ENCODE measurements at places on chromosomes 12 and 14. TPM values are rescaled to one million over a fixed set of nuclear protein-coding genes. Genes with fewer than 3 reads are reported as not detected.

MMP14 gene
- total RNA-seq, result 2.0 TPM

GPR84 gene
- not detected for total RNA-seq

SMOC1 gene
- total RNA-seq, result not detected

ABCD2 gene
- total RNA-seq, result 10.9 TPM

ISM2 gene
- not detected for total RNA-seq

- no peaks in the 10 kb centered on the region for H3K36me3 ChIP-seq
- no peaks in the 10 kb centered on the region for H3K27me3 ChIP-seq
- peak overlapping the region; percentile 67 for H3K27ac ChIP-seq
- no peak for DNase-seq
- peak overlapping the region; percentile 61 for H3K4me3 ChIP-seq
These were observed 1.0 kb downstream of the HOMEZ start for GRCh38 chr14:23284654-23285529.

- no peaks in the 10 kb centered on the region for H3K36me3 ChIP-seq
- DNase-seq, result no peak
- no peak overlapping the region for H3K4me3 ChIP-seq
- no peaks in the 10 kb centered on the region for H3K27me3 ChIP-seq
- no peak overlapping the region for H3K27ac ChIP-seq
These were observed 218.6 kb downstream of the PAX9 start for GRCh38 chr14:36880276-36880675.

GRCh38 chr12:111434680-111435338, 29.1 kb downstream of the SH2B3 start:
- peak overlapping the region; percentile 100 for H3K27ac ChIP-seq
- peaks cover 99% of the 10 kb centered on the region for H3K4me1 ChIP-seq
- H3K36me3 ChIP-seq, result no peaks in the 10 kb centered on the region
- no peaks in the 10 kb centered on the region for H3K27me3 ChIP-seq

GRCh38 chr12:47193066-47193465, 113.3 kb upstream of the AMIGO2 start:
- DNase-seq, result no peak
- H3K27me3 ChIP-seq, result no peaks in the 10 kb centered on the region
- peak overlapping the region; percentile 67 for H3K27ac ChIP-seq

DNA sequence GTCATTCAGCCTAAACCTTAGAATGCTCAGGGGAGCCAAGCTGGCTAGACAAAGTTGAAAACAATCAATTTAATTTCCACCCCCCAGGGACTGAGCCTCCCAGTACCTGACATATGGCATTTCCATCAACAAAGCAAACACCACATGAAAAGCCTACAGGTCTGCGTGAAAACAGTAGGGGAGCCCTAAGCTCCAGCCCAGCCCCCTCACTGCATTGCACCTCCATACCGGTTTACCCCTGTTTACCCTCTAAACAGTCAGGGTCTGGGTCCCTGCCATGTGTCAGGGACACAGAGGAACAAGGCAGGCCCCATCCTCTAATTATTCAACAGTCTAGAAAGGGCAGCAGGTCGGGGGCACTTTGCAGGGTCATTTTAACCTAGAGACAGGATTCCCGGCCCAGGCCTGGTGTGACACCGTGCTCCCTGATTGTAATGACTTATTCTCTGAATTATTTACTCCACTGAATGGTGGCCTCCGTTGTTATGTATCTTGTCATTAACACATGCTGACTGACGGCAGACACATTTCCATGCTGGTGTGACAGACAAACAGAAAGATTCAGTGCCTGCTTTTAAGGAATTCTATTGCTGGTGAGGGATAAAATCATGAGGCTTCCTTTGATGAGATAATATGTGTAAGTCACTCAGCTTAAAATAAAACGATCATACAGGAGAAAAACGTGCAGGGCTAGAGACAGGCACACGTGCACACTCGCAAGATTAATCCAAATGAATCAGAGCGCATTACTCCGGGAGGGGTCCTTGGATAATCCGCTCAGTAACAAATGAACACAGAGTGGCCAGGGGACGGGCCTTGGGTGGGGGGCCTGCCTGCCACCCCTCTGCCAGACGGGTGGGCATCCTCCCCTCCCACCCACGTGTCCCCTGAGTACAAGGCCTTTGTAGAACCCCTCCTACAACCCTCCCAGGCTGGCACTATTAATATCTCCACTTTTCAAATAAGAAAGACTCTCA, 23.2 kb downstream of the CCDC88C start:
- H3K4me3 ChIP-seq, result no peak overlapping the region
- DNase-seq, result no peak
- peak overlapping the region; percentile 85 for H3K27ac ChIP-seq

GRCh38 chr14:90942511-90942910, 117.9 kb downstream of the RPS6KA5 start:
- DNase-seq, result no peak
- H3K36me3 ChIP-seq, result peaks cover 27% of the 10 kb centered on the region
- H3K4me3 ChIP-seq, result no peak overlapping the region
- no peak overlapping the region for H3K27ac ChIP-seq

DNA sequence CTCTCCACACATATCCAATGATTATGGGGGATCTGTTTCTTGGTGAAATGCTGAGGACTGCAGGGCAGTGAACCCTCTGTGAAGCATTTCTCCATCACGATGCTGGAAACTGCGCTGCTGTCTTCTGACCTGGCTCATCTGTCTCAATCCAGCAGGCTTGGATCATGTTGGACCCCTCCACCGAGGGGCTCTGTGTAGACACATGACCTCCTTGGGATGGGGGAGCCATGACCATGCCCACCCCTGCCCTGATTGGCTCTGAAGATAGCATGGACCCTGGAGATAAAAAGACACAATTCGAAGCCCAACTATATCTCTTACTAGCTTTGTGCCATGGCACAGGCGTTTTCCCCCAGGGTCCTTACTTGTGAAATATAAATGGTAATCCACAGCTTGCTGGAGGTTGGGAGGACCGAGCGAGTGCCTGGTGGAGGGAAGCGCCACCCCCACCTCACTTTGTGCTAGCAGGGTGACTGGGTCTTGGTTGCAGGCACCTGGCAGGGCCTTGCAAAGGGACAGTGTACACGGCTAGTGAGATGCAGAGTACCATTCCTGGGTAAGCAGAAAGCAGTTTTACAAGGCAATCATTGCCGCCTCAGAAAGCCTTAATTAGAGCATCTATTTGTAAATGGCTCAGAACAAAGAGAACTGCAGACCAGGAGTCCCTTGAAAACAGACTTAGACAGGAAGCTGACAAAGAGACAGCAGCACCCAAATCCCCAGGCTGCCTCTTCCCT, 2.4 kb upstream of the KRT83 start:
- H3K36me3 ChIP-seq, result no peaks in the 10 kb centered on the region
- DNase-seq, result no peak
- H3K27me3 ChIP-seq, result no peaks in the 10 kb centered on the region
- H3K27ac ChIP-seq, result no peak overlapping the region

GRCh38 chr12:50720085-50720484, 43.8 kb upstream of the ATF1 start:
- no peak overlapping the region for H3K4me3 ChIP-seq
- no peak for DNase-seq
- no peaks in the 10 kb centered on the region for H3K4me1 ChIP-seq
- no peaks in the 10 kb centered on the region for H3K27me3 ChIP-seq
- peaks cover 4% of the 10 kb centered on the region for H3K36me3 ChIP-seq

DNA sequence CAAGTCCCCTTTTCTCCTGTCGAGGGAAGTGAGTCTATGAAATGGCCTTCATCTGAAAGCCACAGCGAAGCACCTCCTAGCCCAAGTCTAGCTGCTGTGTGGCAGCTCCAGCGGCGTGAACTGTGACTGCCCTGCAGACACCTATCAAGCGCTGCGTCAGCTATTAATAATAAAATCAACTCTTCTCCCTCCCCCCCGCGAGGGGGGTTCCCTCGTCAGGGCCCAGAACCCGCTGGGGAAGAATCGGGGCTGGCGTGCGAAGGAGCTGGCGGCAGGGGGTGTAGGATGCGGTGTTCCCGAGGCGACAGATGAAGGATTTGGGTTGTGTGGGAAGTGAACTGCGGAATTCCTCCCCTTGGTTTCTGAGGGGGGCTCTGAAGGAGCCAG, 662 bp upstream of the ATP2A2 start:
- no peaks in the 10 kb centered on the region for H3K27me3 ChIP-seq
- peak; percentile 47 for DNase-seq
- H3K27ac ChIP-seq, result peak overlapping the region; percentile 64
- peak overlapping the region; percentile 71 for H3K4me3 ChIP-seq

GRCh38 chr12:52346593-52346992, 20.7 kb downstream of the KRT85 start:
- no peak for DNase-seq
- peaks cover 17% of the 10 kb centered on the region for H3K4me1 ChIP-seq
- H3K27ac ChIP-seq, result no peak overlapping the region
- H3K4me3 ChIP-seq, result no peak overlapping the region
- peaks cover 35% of the 10 kb centered on the region for H3K27me3 ChIP-seq
- no peaks in the 10 kb centered on the region for H3K36me3 ChIP-seq

GRCh38 chr12:3744229-3744901, 8.5 kb downstream of the CRACR2A start:
- no peak overlapping the region for H3K4me3 ChIP-seq
- no peaks in the 10 kb centered on the region for H3K36me3 ChIP-seq
- H3K4me1 ChIP-seq, result peaks cover 42% of the 10 kb centered on the region
- H3K27ac ChIP-seq, result peak overlapping the region; percentile 15

DNA sequence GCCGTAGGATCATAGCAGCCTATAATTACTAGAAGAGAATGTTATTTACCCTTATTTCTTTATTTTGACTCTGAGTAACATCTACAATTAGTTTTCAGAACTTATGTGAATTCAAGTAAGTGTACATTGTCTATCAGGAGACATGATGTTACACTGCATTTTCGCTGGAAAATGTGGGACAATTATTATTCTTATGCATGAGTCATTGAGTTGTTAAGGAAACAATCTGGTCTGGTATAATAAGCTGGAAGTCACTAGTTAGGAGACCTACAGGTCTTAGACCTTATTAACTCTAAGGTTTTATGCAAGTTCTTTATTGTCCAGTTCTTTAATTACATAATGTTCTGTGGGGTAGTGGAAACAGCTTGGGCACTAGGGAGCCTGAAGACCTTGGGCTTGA, 5.8 kb downstream of the KTN1 start:
- H3K27me3 ChIP-seq, result no peaks in the 10 kb centered on the region
- H3K36me3 ChIP-seq, result no peaks in the 10 kb centered on the region
- DNase-seq, result no peak
- H3K4me3 ChIP-seq, result no peak overlapping the region
- H3K4me1 ChIP-seq, result peaks cover 10% of the 10 kb centered on the region
- no peak overlapping the region for H3K27ac ChIP-seq

DNA sequence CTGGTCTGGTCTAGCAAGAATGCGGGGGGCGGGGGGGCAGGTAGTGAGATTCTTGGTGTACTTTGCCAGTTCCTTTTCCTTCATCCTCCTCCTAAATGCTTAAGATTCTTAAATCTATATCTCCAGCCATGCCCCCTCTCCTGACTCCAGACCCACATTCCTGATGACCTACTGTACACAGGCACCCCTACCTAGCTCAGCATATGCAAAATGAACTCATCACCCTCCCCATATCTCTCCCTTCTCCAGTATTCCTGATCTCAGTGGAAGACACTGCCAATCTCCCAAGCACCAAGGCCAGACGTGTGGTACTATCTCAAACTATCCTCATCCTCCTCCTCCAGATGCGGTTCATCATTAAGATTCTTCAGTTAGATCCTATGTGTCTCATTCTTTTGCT, 215.8 kb downstream of the SPTSSA start:
- no peaks in the 10 kb centered on the region for H3K4me1 ChIP-seq
- no peak for DNase-seq
- no peak overlapping the region for H3K27ac ChIP-seq
- no peaks in the 10 kb centered on the region for H3K27me3 ChIP-seq
- no peak overlapping the region for H3K4me3 ChIP-seq
- H3K36me3 ChIP-seq, result no peaks in the 10 kb centered on the region
